ENCODE measurements at places on chromosomes 3 and 15.

- DNase-seq, result no peak
These were observed 43.2 kb upstream of the NEDD4 start for GRCh38 chr15:56036546-56037067.

- DNase-seq, result no peak
These were observed 75.1 kb downstream of the FOXB1 start for GRCh38 chr15:60079210-60079609.

- no peak for DNase-seq
These were observed 49.1 kb downstream of the DNASE1L3 start for GRCh38 chr3:58161435-58162398.

DNA sequence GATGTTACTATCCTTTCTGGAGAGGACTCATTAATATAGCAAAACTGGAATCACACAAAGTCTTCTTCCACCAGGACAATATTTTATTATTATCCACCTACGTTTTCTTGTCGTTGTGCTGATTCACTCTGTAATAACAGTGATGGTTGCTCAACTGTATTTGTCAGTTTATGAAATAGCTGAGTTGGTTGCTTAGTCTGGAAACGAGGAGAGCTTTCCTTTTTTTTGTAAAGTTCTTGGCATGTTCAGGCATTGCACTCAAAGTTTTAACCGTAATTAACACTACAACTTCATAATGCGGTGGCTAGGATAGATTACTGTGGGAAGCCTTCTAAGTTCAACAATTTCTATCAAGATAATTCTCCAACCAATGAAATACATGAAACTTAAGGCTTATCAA, 131.2 kb downstream of the RAP2B start:
- DNase-seq, result no peak

DNA sequence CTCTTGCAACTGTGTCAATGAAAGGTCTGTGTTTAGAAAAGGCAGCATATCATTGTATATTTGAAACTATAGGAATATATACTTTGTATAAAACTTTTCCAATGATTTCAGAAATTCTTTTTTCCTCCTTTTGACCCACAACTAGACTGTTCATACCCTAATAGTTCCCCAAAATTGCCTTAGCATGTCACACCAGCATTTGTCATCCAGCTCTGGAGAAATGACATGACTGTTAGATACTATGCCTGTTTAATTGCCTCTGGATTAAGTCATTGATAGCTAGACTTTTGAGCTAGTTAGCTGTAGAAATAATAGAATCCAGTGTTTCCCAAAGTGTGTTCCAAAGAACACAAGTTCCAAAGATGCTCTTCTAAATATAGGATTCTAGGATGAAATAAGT, 32.4 kb downstream of the B3GALNT1 start:
- no peak for DNase-seq

- no peak for DNase-seq
These were observed 14.9 kb downstream of the RTP1 start for GRCh38 chr3:187212196-187212545.

- no peak for DNase-seq
These were observed 164.5 kb downstream of the CADPS start for GRCh38 chr3:62710751-62711150.

- no peak for DNase-seq
These were observed 282.3 kb downstream of the CNTN3 start for GRCh38 chr3:74332165-74332564.

- no peak for DNase-seq
These were observed 18.7 kb upstream of the PRR20G start for GRCh38 chr3:127306361-127307111.

GRCh38 chr3:120752865-120753264, 10.3 kb downstream of the GTF2E1 start:
- no peak for DNase-seq

DNA sequence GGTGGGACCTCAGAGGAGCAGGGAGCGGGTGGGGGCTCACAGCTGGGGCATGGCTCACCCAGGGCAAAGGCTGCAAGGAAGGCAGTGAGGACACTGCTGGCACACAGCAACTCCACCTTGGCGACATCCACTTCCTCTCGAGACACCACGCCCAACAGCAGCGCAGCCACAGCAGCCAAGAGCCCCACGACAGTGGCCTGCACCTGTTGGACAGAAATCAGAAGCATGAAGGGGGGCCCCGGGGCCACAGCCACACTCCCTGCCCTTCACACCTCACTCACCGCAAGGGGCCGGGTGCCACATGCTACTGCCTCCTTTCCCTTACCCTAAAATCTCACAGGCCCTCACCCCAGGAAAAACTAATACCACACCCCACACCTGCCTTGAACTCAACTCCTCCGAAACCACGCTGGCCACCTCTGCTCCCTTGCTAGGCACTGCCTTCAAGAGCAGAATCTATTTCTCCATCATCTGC, 57.3 kb downstream of the ROPN1B start:
- DNase-seq, result no peak

GRCh38 chr3:124168271-124168670, 176.3 kb upstream of the ROPN1 start:
- DNase-seq, result no peak

DNA sequence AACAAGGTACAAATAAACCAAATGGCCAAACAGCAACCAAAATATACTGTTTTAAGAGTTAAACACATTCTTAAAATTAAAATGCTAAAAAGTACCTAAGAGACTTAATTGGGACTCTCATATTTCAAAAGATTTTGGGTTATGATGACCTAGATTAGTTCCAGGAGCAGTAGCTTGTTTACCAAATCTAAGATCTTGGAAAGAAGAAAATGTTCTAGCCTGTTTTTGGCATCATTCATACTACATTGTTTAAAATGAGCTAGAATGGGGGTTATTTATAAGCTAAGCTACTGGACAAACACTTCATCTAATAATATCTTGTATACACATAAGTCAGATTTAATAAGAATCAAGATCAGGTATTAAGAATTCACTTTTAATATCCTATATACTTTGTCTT, 22.8 kb downstream of the ATOSA start:
- DNase-seq, result no peak

GRCh38 chr3:190514413-190515153, 698 bp downstream of the IL1RAP start:
- peak; percentile 20 for DNase-seq

GRCh38 chr3:82671466-82671865, 910.0 kb upstream of the GBE1 start:
- DNase-seq, result no peak

DNA sequence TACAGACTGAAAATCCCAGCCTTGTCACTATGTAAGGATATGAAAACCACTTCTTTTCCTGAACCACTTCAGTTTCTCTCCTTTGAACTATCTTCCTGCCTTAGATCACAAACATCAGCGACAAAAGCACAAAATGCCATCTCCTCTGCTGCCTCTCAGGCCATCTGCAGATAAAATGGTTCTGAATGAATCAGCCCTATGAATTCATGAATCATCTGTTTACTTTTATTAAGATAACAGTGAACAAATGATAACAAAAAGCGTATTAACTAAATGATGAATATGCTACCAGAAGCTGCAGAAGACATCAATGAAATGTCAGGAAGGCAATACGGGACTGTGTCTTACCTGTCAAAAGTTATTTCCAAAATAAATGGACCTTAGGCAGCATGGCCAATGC, 928.1 kb downstream of the ROBO1 start:
- no peak for DNase-seq

DNA sequence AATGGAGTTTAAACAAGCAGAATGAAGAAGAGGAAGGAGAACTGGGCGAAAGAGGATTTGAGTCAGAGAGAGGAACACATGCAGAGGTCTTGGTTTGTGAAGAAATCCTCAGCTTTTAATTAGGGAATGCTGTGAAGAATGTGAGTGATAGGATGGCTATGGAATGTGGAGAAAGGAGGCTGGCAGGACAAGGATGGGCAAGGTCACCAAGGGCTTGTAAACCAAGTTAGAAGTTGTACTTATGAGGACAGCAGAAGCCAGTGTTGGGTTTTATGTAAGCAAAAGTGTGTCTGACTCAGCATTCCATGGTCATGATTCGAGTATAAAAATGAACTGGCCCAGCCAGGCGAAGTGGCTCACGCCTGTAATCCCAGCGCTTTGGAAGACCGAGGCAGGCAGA, 60.0 kb upstream of the IL12A start:
- no peak for DNase-seq

DNA sequence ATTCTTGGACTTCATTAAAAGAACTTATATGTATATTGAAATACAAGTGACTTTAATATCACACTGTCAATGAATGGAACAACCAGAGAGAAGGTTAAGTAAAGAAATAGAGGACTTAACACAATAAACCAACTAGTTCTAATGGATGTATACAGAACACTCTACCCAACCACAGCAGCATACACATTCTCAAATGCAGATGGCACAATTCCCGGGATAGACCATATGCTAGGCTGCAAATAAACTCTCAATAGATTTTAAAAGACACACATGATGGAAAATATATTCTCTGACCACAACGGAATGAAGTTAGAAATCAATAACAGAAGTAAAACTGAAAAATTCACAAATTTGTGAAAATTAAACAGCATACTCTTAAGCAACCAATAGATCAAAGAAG, 214.3 kb upstream of the LINGO1 start:
- DNase-seq, result no peak

GRCh38 chr15:37137221-37137620, 36.9 kb upstream of the MEIS2 start:
- no peak for DNase-seq

GRCh38 chr15:63818191-63818590, 15.6 kb downstream of the HERC1 start:
- DNase-seq, result no peak

GRCh38 chr3:42668413-42668760, 14.9 kb downstream of the ZBTB47 start:
- no peak for DNase-seq

DNA sequence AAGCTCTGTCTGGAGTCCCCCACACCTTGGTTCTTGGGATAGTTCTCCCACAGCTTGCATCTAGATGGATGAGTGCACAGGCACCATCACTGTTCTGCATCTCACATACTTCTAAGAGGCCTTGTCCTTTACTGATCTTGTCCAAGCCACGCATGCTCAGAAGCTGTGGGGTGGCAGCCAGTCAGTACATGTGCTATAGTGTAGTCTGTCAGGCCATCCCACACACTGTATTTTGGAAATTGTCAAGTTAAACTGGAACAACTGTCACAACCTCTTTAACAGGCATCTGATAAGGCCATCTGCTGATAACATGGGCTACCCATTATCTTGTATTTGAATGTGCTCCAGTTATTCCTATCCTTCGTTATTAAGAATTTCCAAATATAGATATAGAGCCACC, 296.5 kb upstream of the AZI2 start:
- DNase-seq, result no peak

GRCh38 chr3:112167758-112168157, 34.7 kb upstream of the GCSAM start:
- DNase-seq, result no peak

GRCh38 chr3:155745795-155746550, 1.1 kb upstream of the PLCH1 start:
- no peak for DNase-seq

GRCh38 chr15:77083381-77084160, 12.7 kb upstream of the TSPAN3 start:
- peak; percentile 27 for DNase-seq

DNA sequence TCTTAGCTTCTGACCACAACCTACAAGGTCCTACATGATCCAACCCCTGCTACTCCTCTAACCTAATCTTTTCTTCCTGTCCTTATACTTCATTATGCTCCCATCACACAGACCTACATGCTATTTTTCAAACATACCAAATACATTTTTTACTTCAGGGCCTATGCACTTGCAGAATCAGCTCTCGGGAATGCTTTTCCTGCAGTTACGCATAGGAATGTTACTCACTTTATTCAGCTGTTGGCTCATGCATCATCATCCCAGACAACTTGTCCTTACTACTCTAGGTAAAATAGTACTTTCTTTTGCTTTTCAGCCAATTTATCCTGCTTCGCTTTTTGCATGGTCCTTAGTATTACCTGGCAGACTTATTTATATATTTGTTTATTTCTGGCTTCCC, 105.6 kb downstream of the OXSM start:
- no peak for DNase-seq

DNA sequence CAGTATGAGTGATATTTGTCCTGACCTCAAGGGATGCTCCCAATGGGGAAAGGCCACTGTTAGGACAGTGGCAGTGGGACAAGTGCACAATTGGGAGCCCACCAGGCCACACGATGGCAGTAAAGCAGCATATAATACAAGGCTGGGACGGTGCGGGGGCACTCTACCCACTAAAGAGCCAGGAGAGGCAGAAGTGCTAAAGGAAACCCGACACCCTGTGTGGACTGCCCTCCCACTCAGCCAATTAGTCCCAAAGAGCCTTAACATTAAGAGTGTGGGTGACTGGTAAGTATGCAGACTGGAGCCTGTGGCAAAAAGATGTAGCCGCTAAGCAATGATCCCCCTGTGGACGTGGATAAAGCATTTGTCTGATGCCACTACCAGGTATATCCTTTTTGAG, 8.2 kb upstream of the ZNF589 start:
- DNase-seq, result peak; percentile 43

DNA sequence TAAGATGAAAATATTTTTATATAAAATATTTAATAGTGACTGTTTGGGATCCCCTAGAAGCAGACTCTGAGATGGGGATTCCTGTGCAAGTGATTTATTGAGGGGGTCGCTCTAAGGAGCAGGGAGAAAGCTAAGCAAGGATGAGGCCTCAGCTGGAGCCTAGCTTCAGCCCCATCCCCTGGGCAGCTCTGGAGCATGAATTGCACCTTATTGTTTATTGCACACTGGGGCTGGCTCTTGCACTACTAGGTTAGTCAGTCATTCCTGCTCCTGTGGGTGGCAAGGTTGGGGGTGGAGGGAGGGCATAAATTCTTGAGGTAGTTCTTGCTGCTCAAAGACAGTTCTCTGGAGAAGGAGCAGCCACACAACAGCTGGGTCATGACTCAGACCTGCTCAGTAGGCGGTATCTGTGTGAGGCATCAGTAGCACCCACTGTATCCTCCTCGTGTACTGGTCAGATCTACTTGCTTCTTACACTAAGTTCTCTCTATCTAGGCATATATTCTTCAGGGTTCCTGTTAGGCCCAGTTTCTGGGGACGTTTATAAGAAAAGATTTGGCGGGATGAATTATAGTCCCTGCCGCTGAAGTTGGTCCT, 27.2 kb upstream of the TNFSF10 start:
- DNase-seq, result no peak

- DNase-seq, result no peak
These were observed 567.6 kb upstream of the ARPP21 start for GRCh38 chr3:35071772-35072171.

GRCh38 chr3:39531066-39531465, 63.6 kb downstream of the MOBP start:
- DNase-seq, result no peak

DNA sequence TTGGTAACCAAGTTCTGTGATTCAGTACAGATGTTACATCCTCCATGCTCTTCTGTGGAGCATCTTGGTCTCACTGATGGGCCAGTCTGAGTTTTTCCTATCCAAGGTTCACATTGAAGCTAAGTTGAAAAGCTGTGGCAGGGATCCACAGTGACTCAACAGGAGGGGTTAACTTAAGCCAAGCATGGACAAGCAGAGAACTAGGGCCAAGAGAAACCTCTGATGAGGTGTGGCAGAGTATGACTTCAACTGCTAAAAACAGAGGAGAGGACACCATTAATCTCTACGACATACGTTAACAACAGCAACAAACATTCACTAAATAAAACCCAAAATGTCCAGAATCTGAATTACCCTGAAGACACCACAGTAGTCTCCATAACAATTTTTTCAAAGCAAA, 268.1 kb upstream of the UBE2E2 start:
- DNase-seq, result no peak

GRCh38 chr3:16304061-16305010, 39.3 kb downstream of the OXNAD1 start:
- no peak for DNase-seq

- DNase-seq, result no peak
These were observed 32.9 kb upstream of the ZNF770 start for GRCh38 chr15:35020974-35021373.

- DNase-seq, result no peak
These were observed 14.4 kb upstream of the CDC25A start for GRCh38 chr3:48202632-48203031.

Measured in activated CD8-positive, alpha-beta memory T cell treated with anti-CD3 and anti-CD28 coated beads for 48 hours (primary cell).